IMR-90 (cell line): ENCODE measurements at places on chromosomes 3 and 15.

DNA sequence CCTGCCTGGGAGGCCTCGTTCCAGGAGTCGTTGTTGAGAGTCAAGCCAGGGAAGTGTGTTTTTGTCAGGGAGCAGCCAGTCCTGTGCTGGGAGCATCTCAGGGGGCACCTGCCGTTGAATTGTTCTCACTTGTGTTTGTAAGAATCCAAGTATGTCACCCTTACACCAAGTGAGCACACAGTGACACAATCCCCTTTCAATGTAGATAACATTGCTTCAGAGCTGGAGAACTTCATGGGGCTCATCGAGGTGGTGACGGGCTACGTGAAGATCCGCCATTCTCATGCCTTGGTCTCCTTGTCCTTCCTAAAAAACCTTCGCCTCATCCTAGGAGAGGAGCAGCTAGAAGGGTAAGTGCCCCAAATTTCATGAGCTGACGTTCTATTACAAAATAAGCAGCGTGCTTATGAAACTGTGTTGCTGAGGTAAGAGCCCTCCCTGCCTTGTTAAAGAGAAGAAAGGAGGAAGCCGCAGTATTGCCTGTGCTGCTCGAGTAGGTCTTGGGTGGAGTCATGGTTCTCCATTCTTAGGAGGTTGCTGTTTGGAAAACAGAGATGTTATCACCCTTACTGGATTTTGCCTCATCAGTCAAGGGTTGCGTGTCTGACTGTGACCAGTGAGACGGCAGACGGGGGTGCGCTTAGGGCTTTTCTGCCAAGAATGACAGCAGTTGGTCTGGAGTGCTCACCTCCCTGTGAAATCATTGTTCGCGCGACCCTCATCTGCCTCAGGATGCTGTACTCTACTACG lies 108.1 kb downstream of the PGPEP1L start:
- DNase-seq, result no peak

DNA sequence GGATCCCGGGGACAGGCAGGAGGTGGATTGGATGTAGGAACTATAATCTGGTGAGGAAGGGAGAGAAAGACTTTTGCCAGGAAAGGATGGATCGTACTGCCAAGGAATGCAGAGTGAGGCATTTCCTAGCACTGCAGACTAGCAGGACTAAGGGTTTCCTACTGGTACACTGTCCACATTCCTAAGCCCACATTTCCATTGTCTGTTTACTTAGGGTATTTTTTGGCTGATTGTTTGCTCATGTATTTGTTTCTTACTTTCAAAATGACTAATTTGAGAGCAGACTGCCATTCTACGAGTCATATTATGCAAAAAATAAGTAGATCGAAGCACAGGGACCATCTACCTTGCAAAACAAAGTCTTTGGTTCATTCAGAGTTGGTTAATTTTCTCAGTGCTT lies 1029.5 kb upstream of the NR2F2 start:
- DNase-seq, result peak; percentile 64

DNA sequence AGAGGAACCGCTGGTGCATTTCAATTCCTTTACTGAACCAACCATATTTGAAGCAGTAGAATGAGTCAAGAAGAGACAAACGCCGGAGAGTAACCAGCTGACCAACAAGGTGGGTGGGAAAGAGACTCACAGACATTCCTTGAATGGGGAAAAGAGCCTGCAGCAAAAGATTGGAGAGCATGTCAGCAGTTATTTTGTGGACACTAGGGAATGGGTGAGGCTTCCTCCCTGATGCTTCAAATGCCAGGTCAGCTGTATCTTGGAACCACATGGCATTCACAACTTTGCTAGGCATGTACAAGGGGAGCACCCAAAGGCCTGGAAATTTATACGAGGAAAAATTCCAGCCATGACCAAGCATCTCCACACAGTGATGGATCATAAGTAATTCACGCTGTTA lies 29.9 kb upstream of the ZKSCAN7 start:
- no peak for DNase-seq

GRCh38 chr3:178631950-178632349 lies 95.7 kb downstream of the KCNMB2 start:
- DNase-seq, result no peak
